ENCODE measurements at places on chromosomes 5 and 9.

GRCh38 chr9:9792144-9792857 is 820.5 kb downstream of the PTPRD start:
- no peak for DNase-seq

DNA sequence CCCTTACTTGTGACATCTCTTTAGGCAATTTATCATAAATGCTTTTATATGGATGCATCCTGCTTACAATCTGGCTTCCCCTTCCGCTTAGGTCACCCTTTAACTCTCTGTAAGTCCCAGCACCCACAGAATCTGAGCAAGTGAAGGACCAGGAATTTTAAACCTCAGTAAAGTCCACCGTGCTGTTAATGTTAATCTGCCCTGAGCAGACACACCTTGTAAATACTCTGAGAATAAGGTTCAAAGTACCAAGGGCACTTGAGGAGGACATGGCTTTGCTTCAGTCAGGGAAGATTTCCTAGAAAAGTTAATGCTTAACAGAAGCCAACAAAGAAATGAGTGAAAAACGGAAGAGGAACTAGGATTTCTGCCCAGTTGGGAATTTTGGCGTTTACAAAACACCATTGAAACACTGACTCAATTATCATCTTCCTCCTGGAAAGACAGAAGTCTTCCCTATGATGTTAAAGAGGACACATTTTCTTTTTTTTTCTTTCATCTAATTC is 26.4 kb upstream of the TTC39B start:
- DNase-seq: no peak

- DNase-seq: no peak
These were observed 137.0 kb downstream of the PBX3 start for GRCh38 chr9:125884218-125884595.

- DNase-seq: no peak
These were observed 28.9 kb downstream of the CERT1 start for GRCh38 chr5:75482482-75482881.

- no peak for DNase-seq
These were observed 56.0 kb downstream of the AOPEP start for GRCh38 chr9:94782355-94783101.

- DNase-seq: no peak
These were observed 207.1 kb downstream of the ICE1 start for GRCh38 chr5:5629607-5629978.

- no peak for DNase-seq
These were observed 565.3 kb upstream of the BRINP1 start for GRCh38 chr9:119934497-119934896.

DNA sequence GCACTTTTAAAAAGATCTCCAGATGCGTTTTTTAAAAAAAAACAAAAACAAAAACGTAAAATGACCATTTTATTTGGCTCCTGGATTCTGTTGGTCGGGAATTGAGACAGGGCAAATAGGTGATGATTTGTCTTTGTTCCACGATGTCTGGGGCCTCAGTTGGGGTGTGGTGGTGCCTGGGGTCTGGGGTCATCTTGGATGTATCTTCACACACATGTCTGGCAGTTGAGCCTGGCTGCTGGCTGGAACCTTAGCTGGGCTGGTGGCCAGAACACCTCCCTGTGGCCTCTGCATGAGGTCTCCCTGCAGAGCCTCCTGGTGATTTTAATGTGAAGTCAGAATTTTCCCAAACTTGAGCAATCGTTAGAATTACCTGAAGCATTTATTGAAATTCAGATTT is 42.5 kb upstream of the BASP1 start:
- no peak for DNase-seq

DNA sequence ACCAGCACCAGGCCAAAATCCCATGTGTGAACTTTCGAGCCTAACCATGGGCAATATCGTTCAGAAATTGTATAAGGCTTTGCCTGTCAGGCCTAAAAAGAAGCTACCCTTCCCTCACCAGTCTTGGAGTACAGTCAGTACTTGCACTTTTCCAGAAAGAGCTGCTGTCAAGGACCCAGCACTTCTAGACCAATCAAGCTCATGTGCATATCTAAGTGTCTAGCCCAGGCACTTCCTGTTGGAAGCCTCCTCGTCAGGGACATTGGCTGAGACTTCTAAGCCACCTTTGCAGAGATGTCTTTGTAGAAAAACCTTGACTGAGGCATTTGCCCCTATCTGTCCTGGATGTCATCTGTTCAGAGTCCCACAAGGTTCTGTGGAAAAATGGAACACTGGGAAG is 1930.5 kb downstream of the EFNA5 start:
- no peak for DNase-seq

DNA sequence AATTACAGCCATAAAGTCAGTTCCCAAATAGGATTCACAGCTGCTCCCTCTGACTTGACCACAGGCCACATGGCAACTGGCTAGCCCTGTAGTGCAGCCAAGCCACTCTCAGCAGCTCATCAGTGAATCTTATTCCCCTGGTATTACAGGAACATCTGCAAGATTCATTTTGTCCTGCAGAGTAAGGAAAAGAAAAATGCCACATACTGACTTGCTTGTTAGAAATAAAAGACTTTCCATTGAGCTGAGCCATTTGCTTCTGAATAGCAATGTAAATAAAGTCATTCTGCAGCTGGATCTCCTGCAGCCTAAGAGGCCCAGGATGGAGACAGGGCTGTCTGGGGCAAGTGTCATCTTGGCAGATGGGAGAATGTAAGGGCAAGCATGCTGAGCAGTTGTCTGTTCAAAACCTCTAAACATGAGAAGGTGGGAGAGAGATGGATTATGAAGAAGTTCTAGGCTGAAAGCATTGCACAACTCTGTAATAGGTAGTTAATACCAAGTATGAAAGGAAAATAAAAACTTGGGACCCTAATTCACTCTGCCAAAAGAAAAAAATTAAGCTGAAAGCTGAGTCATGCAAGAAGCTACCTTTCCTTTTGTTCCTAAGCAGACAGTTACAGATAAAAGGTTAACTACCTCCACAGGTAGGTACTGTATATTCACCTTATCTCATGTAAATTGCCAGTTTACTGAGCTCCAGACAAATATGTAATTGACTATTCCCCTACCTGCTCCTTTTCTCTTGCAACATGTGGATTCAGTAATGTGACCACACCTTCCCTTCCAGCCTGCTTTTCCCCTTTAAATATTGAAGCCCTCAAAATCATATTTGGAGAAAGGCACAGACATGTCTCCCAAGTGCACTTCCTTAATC is 244.4 kb upstream of the RAI14 start:
- DNase-seq: no peak

DNA sequence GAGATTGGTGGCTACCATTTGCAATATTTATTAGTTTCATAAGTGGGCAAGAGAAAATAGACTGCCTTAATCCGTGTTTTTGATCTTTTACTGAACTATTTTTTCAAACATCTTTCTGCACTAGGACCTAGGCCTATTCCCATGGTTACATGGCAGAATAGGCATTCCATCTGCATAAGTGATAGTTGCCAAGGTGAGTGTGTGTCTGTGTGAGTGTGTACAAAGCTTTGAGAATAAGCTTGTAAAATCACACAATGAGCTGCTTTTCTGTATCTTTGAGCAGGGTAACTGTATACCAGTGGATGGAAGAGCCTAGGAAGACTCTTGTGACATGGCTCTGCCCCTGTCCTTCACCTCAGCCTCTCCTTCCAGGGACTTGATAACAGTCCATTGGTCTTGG is 92.7 kb downstream of the SGCD start:
- no peak for DNase-seq
